Natural killer cell (primary cell): ENCODE measurements at places on chromosomes 7 and 10. TPM values are rescaled to one million over a fixed set of nuclear protein-coding genes. Genes with fewer than 3 reads are reported as not detected.

GRCh38 chr7:128890306-128891109 is 20.0 kb downstream of the KCP start:
- H3K4me1 ChIP-seq: peaks cover 4% of the 10 kb centered on the region
- no peak for DNase-seq
- peaks cover 12% of the 10 kb centered on the region for H3K27me3 ChIP-seq

- no peaks in the 10 kb centered on the region for H3K27me3 ChIP-seq
- no peak overlapping the region for H3K4me3 ChIP-seq
- no peaks in the 10 kb centered on the region for H3K36me3 ChIP-seq
- H3K27ac ChIP-seq: no peak overlapping the region
- DNase-seq: no peak
Measured at GRCh38 chr10:15419279-15419874, 48.3 kb upstream of the FAM171A1 start.

DNA sequence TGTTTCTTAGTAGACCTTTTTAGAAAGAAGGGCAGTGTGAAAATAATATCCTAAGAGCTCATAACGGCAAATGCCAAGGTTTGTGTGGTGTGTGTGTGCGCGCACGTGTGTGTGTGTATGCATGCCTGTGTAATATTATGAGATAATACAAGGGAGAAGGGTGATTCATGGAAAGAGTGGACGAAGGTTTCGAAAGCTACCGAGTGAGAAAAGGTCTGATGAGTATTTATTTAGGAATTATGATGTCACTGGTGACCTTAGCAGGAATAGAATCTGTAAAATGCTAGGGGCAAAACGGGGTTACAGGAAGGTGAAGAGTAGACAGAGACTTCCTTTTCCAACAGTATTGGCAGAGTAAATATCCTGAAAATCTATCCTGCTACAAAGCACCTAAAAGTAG is 107.3 kb downstream of the AHR start:
- no peak for DNase-seq
- H3K4me1 ChIP-seq: no peaks in the 10 kb centered on the region
- no peak overlapping the region for H3K4me3 ChIP-seq
- no peak overlapping the region for H3K27ac ChIP-seq
- H3K27me3 ChIP-seq: no peaks in the 10 kb centered on the region
- no peaks in the 10 kb centered on the region for H3K36me3 ChIP-seq

ZP3 gene
- total RNA-seq: 6.1 TPM

- H3K4me3 ChIP-seq: no peak overlapping the region
- H3K27me3 ChIP-seq: no peaks in the 10 kb centered on the region
- peaks cover 42% of the 10 kb centered on the region for H3K4me1 ChIP-seq
- H3K36me3 ChIP-seq: no peaks in the 10 kb centered on the region
Measured at GRCh38 chr10:3813986-3814837, 29.2 kb upstream of the KLF6 start.

DNA sequence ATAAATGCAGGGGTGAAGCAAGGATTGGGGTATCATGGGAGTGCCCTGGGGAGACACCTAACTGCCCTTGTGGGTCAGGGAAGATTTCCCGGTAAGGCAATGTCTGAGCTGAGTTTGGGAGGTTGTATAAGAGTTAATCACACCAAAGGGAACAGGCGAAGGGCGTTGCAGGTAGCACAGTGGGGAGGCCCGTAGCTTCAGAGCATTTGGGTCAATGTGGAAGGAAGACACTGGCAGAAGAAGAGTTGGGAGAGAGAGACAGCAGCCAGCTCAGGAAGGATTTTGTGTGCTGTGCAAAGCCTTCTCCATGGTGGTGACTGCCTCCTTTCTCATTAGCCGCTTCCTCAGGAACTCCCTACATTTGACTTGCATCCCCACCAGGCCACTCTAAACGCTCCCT is 80.8 kb upstream of the LEP start:
- peaks cover 6% of the 10 kb centered on the region for H3K27me3 ChIP-seq
- DNase-seq: no peak
- H3K4me1 ChIP-seq: no peaks in the 10 kb centered on the region

DNA sequence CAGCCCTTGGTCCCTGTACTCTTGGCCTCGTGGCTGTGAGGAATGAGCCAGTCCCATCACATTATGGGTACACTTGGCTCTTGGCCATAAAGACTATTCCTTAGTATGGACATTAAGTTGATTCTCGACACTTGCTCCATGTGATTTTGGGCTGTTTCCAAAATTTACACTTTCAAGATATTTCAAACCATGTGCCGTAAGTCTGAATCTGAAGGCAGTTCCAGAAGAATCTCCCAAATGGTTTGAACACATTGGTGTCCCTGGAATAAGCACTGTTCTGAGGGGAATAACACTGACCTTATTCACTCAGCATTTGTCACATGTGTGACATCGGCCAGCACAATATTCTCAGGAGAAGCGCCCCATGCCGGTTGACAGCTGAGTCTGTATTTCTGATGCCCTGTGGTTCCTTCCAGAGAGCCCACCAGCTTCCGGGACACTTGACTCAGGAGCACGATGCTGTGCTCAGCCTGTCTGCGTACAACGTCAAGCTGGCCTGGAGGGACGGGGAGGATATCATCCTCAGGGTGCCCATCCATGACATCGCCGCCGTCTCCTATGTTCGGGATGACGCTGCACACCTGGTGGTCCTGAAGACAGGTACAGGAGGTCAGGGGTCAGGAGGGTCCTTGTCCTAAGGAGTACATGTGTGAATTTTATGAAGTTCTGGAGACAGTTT is 24.6 kb downstream of the NACAD start:
- no peaks in the 10 kb centered on the region for H3K27me3 ChIP-seq
- DNase-seq: no peak
- H3K4me3 ChIP-seq: no peak overlapping the region
- peaks cover 41% of the 10 kb centered on the region for H3K4me1 ChIP-seq
- peaks cover 69% of the 10 kb centered on the region for H3K36me3 ChIP-seq
- H3K27ac ChIP-seq: no peak overlapping the region
